ENCODE measurements at places on chromosomes 7 and 10.

DNA sequence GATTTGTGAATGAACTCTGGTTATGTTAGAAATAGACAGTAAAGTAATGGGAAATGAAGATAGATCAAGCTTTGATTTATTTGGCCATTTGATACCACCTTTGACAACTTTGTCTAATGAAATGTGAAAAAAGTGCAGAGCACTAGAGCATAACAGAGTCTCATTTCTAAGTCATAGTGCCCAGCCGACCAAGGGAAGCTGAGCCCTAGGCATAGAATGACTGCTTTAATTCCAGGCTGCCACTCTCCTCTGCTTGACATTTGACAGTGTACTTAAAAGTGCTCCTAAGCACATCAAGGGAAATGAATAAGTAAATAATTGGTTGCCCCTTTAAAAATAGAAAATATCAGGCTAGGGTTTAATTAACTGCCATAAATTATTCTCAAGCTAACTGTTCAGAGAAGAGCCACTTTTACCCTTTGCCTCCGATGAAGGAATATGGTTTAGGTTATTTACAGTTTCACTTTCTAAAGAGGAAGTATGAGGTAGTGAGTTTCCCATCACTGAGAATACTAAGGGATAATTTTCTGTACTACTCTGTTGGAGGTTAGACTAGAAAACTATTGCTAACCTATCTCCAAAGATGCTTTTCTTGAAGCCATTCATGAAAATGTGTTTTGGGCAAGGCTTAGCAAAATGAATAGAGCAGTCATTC, 591.6 kb downstream of the REEP3 start:
- DNase-seq: no peak

DNA sequence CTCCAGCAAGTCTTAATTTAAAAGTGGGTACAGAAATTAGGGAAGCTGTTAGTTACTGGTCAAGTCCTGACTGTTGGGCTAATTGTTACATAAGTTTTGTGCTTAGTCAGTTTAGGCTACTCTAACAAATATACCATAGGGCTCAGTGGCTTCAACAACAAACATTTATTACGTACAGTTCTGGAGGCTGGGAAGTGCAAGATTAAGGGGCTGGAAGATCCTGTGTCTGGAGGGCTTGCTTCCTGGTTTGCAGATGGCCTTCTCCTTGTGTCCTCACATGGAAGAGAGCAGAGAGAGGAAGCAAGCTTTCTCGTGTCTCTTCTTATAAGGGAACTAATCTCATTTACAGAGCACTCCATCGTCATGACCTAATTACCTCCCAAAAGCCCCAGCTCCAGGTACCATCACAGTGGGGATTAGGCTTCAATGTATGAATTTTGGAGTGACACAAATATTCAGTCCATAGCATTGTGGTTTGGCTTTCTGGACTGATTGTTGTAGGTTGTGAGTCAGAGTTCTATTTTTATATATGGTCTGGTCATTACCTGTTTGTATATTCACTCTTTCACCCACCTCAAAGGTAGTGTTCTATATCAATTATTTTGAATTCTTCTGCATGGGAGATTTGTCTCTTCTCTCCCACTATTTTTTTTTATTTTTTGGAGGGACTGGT, 17.1 kb downstream of the ST7 start:
- no peak for DNase-seq

DNA sequence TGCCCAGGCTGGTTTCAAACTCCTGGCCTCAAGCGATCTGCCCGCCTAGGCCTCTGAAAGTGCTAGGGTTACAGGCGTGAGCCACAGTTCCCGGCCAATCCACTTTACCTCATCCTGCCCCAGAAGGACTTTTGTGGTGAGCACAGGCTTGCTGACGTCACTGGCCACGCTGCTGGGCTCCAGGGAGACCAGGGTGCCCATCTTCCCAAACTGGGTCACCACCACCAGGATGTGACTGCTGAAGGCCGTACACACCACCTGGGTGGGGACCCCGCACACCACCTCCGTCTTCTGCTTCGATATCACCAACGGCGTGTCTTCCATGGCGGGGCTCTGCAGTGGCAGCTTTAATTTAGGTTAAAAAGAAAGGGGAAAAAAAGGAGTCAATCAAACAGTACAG, 816 bp downstream of the PSMG3 start:
- DNase-seq: no peak

GRCh38 chr10:48452879-48453412, 146.5 kb downstream of the MAPK8 start:
- DNase-seq: no peak

GRCh38 chr10:98331885-98332284, 63.9 kb upstream of the LOXL4 start:
- no peak for DNase-seq

DNA sequence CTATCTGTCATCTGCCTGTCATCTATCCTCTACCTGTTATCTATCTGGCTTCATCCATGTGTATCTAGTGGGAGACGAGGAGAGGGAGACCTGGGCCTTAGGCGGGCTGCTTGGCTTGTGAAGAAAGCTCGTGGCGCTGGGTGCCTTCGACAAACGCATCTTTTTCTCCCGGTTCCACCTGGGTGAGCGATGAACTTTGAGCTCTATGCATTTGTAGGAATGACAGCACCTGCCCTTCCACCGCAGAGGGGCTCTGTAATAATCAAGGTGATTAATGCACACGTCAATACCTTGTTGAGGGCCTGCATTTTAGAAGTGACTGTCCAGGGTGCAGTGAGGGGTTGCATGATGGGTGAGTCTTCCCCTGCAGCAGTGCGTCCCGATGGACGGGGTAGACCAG, 2.6 kb upstream of the VIPR2 start:
- DNase-seq: no peak

- DNase-seq: no peak
Observed at GRCh38 chr10:132264966-132265889, 42.5 kb downstream of the STK32C start.

DNA sequence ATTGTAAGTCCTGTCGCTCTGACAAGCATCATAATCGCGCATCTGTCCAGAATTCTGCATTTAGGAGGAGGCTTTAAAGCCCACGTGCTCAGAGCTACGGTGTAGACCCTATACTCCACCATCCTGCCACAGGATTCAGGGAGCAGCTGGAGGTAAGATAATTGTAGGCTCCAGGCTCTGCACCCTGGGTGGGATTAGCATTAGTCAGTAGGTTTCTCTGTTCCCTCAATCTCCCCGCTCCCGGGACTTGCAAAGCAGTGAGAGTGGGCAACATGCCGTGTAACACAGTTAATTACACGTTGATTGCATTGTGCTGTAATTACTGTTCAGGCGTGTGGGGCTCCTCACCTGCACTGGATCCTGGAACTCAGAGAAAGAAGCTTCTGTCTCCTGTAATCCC, 89.3 kb upstream of the CUX1 start:
- no peak for DNase-seq

- no peak for DNase-seq
Observed at GRCh38 chr7:34034728-34035127, 129.4 kb downstream of the BMPER start.

- no peak for DNase-seq
Observed at GRCh38 chr10:77566236-77566635, 71.4 kb downstream of the KCNMA1 start.

- DNase-seq: no peak
Observed at GRCh38 chr10:33901166-33901565, 566.7 kb upstream of the NRP1 start.

GRCh38 chr7:122136078-122136477, 8.0 kb downstream of the AASS start:
- DNase-seq: no peak

- DNase-seq: no peak
Observed at GRCh38 chr7:137962875-137963507, 38.9 kb downstream of the CREB3L2 start.

DNA sequence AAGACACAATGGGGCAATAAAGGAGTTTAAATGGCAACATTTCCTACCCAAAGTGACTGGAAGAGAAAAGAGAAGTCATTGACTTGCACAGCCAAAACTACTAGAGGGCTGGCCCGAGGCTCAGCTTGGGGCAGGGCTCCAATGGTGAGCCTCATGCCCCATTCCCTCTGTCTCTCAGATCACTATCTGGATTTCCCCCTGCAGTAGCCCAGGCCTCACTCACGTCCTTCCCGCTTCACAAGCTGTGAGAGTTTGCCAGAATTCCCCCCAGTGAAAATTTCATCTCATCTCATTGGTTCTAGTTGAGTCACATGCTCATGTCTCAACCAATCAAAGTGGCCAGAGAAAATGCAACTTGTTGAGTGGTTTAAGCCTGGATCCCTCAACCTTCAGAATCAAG, 181.3 kb downstream of the WDR11 start:
- no peak for DNase-seq

DNA sequence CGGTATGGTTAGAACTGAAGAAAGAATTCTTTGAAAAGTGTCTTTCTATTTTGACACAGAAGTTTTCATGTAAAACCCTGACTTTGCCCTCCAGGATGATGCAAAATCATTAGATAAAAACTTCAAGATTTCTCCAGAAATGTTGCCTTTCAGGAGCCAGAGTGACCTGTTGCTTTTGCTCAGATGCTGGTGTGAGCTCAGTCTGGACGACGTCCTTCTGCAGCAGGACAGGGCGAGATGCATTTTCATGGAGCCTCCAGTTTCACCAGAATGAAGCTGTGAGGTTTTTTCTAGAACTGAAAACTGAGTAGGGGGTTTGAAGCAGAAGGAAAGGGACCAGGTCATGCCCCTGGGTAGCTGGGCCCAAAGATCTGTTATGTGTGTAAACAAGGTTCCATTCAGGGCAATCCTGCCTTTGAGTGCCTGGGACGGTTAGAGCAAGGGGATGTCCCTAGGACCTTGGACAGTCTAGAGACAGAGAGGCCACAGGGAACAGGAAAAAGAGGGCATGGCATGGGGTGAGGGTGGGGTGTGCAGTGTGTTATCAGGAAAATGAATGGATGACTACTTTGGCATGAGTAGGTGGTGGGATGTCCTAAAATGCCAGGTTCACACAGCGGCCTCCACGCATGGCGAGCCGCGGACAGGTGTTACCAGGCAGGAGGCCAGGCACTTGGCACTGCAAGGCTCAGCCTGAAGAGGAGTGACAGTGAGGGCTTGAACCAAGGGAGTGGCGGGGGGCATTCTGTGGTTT, 356.3 kb downstream of the CXCL12 start:
- DNase-seq: no peak

DNA sequence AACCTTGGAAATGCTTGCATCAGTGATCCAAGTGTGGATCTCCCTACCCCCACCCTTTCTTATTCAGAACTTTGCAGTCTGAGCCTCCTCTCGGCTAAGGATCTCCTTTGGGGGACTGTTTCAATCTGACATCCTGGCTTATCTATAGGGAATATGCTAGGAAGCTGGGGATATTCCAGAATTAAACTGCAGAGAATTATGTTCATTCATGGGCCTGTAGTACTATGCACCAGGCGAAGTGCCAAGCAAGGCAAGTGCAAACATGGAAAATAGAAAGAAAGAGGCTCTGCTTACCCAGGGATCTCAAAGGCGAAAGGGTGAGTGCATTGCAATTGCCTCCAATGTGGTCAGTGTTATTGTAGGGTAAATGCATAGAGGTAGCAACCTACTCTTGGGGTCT, 96.5 kb downstream of the CACNB2 start:
- DNase-seq: no peak

GRCh38 chr7:28411876-28412662, at the start of gene CREB5:
TSS of gene CREB5 (plus strand) at chr7:28412518. CDS start at chr7:28412915, 397 bp downstream.
- DNase-seq: no peak

DNA sequence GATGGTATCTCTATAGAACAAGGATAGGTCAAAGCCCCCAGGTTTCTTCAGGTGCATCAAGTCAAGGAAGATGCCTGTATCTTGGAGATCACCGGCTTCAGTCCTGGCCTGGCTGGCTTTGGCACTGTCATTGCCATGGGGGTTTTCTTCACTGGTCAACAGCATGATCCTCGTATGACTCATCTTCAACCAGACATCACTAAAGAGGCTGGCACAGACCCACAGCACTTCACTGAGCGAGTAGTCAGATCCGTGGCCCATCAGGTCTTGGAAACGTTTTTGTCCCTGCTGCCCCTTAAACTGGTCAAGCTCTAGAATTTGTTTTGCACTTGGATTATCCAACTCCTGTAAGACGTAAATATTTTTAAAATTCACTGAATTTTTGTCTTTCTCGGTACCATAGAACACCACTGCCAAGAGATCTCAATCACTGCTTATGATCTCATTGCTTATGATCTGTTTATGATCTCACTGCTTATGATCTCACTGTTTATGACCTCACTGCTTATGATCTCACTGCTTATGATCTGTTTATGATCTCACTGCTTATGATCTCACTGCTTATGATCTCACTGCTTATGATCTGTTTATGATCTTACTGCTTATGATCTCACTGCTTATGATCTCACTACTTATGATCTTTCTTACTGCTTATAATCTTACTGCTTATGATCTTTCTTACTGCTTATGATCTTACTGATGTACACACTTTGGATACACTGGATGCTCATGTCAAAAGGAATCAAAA, 135.2 kb downstream of the CYP26A1 start:
- DNase-seq: no peak

DNA sequence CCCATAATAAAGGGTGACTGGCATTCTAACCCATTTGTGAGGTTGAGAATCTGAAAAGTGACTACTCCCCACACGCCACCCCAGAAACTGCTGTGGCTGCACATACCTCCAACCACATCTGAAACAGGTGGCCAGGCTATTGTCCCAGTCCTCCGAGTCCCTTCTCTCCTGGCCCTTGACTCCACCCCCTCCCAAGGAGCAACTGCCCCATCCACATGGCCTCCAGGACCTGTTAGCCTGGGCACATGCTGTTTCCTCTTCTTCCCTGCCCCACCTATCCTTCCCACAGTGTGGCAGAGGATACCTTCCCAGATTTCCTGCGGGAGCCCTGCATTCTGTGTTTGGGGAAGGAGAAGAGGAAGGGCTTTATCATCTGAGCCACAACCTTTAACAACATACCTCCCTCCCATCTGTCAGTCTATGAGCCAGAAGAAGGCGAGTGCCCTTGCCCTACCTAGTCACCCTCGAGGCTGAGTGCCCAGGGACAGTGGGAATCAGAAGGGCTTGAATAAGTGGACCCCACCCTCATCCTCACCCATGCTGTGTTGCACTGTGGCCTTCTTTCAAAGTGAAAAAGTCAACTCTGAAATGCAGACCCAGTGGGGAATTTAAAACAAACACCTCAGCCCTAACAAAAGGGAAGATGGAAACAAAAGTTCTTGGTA, 11.9 kb downstream of the STEAP1B start:
- DNase-seq: no peak

DNA sequence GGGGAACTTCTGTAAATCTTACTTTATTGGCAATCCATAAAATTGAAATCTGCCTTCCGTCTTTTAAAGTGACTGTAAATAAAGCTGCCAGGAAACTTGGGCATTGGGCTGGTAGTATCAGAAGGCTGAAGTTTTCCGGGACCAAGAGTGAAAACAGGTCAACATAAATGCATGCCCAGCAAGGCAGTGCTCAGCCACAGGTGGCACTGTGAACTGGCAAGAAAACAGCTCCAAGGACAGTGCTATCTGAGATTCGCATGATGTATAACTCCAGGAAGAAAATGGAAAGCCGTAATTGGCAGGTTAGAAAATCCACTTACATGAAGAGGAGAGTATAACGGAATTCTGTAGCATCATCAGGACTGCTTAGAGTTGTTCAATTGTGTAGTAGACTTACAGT, 1.9 kb upstream of the INSYN2A start:
- DNase-seq: no peak

DNA sequence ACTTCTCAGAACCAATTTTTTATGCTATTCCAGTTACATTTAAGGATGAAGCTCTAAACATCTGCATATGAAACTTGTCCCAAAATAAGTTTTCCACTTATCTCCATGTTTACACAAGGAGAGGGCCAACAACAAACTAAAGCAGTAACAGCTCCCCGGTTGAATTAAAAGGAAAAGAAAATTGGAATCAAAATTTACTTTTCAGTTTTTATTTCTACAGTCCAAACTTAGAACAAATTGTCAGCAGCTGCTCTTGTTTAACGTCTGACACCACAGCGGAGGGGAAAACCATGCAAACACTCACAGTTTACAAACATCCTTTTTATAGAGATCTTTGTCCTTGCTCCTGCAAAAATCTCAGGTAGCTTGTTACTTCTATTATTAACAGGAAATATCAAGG, 101.3 kb downstream of the COL28A1 start:
- DNase-seq: no peak

All from stimulated activated CD8-positive, alpha-beta memory T cell treated with anti-CD3 and anti-CD28 coated beads, Interleukin-7, amount 100 ng/mL, for 1 hour (primary cell).